NCI-H187 treated with DMSO at 0.1 percent for 48 hours (cell line): ENCODE measurements at places on chromosomes 7 and 10.

DNA sequence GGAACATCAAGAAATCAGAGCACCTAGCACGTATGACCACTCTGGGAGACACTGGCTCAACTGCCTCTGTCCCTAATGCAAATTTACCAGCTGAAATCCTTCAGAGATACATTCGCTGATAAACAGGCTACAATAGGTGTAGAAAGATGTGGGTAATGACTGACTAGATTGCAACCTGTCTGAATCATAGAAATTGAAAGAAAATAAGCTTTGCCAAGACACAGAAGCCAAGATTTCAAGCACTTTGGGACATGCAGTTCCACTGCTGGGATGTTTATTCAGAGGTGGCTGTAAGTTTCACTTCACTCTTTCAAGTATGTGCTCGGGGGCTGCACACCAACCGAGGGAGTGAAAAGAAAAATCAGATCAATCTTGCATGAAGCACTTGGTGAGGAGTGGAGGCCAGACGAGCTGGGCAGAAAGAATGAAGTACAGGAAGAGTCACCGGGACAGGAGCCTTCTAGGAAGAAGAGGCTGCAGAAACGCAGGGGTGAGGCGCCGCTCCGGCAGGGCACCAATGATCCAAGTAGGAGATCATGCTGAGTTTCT, 276.7 kb downstream of the PARD3 start:
- DNase-seq = no peak

GRCh38 chr7:83524277-83525075, 124.5 kb downstream of the SEMA3E start:
- no peak for DNase-seq

DNA sequence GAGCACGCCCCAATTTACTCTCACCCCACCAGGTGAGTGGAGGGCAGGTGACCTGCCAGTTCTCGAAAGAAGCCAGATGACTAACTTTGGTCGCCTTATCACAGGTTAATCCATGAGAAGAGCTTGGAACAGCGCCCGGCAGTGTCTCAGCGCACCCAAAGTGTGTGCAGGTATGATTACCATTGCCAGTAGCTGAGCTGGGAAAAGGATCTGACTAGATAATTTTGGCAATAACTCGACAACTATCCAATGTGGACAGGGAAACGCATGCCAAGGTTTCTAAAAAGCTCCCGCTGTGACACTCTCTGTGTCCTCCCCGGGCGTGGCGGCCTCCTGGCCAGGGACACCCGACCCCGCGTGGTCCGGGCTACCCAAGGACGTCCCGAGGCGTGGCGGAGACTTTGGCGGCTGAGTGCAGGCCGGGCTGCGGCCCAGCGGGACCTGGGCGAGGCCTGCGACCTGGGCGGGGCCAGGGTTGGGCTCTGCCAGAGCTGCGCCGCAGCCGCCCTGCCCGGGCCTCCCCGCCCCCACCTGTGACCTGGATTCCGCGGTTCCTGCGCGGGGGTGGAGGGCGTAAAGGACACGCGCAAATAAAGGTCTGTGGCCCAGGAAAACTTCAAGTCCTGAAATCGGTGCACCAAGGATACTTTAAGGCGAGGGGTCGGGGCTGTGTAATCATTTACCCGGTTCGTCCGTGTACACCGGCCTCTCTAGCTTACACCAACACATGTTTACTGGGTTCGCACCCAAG, 13.7 kb upstream of the WAPL start:
- DNase-seq = no peak

DNA sequence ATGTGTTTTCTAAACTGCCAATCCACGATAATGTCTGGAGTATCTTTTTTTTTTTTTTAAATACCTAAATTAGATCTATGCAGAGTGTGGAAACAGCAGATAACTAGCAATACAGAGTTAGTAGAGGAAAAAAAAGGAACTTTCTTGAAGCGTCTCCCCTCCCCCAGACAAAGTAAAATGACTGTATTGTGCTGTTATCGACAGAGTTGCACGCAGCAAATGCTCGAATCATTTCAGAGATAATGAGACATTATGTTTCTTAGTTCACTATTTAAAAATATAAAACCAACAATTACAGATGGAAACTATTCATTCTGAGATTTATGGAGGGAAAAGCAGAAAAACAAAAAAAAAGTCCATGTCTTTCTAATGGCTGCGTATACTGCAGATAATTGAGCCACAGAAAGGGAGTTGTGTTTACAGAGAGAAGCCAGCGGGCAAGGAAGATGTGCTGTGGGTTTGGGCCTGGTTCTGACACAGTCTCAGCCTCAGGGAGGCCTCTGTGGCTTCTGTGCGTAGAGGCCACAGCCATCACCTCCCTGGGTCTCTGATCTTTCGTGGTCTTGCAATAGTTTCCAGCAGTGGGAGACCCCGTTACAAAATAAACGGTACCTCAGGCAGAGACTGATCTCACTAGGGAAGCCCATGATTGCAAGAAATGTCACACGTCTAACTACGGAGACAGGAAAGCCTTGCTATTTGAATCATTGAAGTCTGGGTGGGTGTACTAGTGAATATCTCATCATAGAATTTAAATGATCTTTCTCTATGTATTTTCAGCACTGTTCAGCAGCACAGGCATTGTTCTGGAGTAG, 19.1 kb upstream of the KLF6 start:
- DNase-seq = no peak

GRCh38 chr10:28241741-28242399, 61.0 kb downstream of the MPP7 start:
- no peak for DNase-seq

- DNase-seq = no peak
Measured at GRCh38 chr10:14670551-14671240, 104.0 kb downstream of the FAM107B start.

DNA sequence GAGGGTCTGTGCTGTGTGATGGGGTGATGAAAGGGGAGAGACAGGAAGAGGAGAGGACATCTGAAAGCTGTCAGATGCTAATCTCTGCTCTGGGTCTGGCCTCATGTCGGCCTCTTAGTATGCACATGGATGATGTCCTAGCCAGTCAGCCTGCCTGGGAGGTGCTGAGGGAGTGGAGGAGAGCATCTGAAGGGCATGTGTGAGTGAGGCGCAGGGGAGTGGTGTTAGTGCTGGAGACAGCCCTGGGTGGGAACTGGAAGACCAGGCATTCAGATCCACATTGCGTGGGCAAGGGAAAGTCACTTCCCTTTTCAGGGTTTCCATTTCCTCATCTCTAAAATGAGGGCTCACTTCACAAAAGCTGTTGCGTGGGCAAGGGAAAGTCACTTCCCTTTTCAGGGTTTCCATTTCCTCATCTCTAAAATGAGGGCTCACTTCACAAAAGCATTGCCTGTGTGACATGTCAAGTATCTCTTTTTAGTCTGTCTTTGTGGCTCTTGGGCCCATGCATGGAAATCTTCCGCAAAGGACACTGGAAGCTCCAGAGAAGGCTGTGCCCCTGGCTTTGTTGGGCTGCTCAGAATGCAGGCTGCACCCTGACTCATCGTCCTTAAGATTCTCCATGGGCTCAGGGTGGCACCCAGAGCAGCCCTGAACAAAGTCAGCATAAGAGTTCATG, 10.0 kb downstream of the SFTPD start:
- no peak for DNase-seq

GRCh38 chr7:51965454-51965853, 648.8 kb upstream of the COBL start:
- DNase-seq = no peak

GRCh38 chr7:128071376-128071775, 40.1 kb upstream of the LRRC4 start:
- DNase-seq = no peak

DNA sequence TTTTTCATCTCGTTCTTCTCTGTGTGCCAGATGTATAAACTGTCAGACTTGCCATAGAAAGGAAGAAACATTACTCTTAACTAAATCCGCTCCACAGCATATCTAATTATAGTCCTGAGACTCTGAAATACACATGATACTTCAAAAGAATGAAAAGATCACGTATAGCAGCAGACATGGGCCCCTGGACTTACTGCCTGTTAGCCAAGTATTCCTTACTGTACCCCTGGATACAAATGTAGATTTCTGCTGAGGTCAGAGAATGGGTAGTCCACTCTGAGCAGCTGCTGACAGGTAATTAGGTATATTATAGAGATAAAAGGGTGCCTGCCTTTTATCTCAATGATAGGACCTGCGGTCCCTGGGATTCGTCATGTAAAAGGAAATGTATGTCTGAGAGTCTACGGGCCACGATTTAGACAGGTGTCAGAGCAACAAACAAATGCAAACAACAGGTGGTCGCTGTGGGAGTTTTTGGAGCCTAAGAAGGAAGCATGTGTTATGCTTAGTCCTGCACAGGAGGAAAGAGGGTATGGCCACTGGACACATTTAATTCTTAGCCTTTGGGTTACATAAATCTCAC, 69.4 kb downstream of the VOPP1 start:
- DNase-seq = no peak
